ENCODE measurements at places on chromosomes 16 and 17.

GRCh38 chr16:48531011-48531962 is 78.7 kb downstream of the N4BP1 start:
- DNase-seq: no peak

DNA sequence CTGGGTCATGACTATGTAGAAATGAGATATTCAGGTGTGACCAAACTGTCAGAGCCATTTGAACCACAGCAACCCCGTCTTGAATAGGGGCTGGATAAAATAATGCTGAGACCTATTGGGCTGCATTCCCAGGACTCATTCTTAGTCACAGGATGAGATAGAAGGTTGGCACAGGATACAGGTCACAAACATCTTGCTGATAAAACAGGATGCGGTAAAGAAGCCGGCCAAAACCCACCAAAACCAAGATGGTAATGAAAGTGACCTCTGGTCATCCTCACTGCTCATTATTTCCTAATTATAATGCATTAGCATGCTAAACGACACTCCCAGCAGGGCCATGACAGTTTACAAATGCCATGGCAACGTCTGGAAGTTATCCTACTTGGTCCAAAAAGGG is 545.5 kb downstream of the TMEM114 start:
- DNase-seq: no peak

- no peak for DNase-seq
Measured at GRCh38 chr16:23334457-23334853, 32.4 kb downstream of the SCNN1B start.

DNA sequence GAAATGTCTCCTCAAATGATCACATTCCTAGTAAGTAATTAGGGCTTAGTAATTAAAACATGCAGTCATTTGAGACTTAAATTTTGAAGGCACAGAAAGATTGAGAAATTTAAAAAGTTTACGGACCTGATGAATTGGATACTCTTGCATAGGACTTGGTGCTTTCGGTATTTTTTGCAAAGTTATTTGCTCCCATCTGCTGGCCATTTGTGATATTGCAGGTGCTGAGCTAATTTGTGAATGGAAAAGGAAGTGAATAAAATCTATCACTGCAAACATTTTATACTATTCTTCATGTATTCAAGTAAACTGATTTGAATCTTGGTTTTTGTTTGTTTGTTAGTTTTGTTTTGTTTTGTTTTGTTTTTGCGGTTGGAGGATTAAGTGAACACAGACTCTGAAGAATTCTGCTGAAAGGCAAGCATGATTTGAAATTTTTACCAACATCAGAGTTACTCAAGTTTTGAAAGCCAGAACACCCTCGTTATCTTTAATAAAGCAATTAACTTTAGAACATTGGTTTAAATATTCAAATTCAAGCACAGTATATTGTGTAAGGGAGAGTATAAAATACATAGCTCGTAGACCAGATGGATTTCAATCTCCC is 689.5 kb upstream of the RBFOX1 start:
- no peak for DNase-seq

- DNase-seq: no peak
Measured at GRCh38 chr17:62892870-62893338, 73.1 kb upstream of the TANC2 start.

DNA sequence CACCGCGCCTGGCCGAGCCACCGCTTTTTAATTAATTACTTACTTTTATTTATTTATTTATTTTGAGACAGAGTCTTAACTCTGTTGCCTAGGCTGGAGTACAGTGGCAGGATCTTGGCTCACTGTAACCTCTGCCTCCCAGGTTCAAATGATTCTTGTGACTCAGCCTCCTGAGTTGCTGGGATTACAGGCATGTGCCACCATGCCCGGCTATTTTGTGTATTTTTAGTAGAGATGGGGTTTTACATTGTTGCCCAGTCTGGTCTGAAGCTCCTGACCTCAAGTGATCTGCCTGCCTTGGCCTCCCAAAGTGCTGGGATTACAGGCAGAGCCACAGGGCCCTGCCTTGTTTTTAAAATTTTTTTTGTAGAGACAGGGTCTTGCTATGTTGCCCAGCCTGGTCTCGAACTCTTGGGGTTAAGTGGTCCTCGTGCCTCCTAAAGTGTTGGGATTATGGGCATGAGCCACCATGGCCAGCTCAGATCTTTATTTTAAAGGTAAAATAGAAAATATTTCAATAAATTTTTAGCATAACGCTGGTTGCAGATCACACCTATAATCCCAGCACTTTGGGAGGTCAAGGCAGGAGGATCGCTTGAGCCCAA is 18.3 kb upstream of the NUDT16L1 start:
- no peak for DNase-seq

- DNase-seq: no peak
Measured at GRCh38 chr17:82214012-82214628, 1.5 kb upstream of the CCDC57 start.
